Activated T-helper 9 cell treated with anti-CD3 and anti-CD28 coated beads, Interleukin-2, amount 50 U/mL, for 16 hours (primary cell): ENCODE measurements at places on chromosomes 3 and 15.

DNA sequence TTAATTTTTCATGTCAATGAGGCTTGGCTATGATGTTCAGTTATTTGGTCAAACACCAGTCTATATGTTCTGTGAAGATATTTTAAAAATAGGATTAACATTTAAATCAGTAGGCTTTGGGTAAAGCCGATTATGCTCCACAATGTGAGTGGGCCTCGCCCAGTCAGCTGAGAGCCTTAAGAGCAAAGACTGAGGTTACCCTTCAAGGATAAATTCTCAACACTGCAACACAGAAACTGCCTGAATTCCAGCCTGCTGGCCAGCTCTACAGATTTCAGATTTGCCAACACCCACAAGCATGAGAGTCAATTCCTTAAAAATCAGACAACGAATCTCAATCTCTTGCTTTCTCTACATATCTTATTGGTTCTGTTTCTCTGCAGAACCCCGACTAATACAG lies 188.3 kb downstream of the PLCH1 start:
- no peak for DNase-seq

- DNase-seq: no peak
These were observed 66.9 kb downstream of the CEP63 start for GRCh38 chr3:134552784-134553183.

DNA sequence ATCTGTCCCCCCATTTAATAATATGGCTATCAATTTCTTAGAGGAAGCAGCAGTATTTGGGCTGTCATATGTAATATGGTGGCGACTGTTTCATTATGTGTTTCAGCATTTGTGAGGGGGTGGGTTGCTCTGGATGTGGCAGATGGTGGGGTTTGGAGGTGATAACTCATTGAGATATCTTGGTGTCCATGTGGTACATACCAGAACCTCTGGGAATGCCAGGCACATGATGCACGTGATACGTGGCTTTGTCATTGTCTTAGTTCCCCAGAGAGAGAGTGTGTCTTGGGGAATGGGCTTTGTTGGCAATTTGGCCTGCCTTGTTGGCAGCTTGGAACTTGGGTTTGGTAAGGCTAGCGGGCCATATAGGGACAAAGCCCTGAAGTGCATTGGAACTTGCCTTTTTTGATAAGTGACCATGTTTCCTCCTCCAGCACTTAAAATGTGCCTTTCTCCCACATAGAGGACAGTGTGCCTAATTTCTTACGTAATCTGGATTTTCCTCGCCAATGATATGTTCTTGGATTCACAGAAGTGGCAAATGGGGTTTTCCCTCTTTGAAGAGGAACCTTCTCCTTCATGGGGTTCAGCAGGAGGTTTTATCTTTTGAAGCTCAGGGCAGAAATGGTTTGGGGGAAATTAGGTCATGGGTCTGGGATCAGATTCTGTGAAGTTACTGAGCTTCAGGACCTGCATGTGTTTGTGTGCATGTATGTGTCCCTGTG lies 79.5 kb downstream of the DNASE1L3 start:
- DNase-seq: no peak

GRCh38 chr3:144815655-144816054 lies 844.0 kb downstream of the DIPK2A start:
- no peak for DNase-seq

DNA sequence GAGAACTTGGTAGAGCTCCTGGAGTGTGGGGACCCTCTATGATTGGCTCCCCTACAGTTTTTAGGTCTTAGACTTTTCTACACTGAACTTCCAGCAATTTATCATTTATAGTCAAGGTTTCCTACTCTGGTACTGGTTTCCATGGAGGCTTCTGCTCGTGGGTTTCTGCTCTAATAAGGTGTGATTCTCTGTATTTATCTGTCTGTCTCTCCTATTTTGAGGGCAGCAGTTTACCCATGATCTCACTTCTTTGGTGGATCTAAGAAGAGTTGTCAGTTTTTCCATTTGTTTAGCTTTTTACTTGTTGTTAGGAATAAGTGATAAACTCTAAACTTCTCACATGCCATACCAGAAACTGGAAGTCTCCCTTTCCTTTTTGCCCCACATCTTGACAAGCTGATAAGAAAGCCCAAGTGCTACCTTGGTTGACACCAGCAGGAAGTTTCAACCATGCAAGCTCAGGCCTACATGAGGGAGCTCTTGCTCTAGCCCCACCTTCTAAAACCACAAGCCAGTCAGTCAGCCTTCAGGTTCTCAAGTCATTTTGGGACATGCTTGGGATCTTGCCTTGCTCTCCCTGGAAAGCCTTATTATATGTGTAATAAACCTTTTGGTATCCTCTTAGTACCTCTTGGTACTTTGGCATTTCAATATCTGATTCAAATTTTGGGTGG lies 10.0 kb downstream of the TIMMDC1 start:
- DNase-seq: no peak

DNA sequence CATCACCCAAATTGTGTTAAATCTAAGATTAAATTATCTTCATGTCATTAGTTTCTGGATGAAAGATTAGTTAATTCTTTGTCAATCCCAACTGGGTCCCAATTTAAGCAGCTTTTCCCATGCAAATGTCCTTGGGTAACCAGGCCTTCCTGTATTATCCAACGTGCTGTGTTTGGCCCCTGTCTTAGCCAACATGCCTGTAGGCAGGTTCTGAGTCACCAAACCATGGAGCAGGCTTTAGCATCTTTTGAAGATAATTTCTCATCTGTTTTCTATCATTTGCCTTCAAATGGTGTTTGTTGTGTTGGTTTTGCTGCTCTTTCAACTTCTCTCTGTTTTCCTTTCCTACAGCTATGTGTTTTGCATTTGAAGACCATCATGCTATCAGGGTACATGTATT lies 216.2 kb downstream of the ITPR1 start:
- DNase-seq: no peak

- no peak for DNase-seq
These were observed 104.4 kb downstream of the DNAJB8 start for GRCh38 chr3:128362026-128362965.

DNA sequence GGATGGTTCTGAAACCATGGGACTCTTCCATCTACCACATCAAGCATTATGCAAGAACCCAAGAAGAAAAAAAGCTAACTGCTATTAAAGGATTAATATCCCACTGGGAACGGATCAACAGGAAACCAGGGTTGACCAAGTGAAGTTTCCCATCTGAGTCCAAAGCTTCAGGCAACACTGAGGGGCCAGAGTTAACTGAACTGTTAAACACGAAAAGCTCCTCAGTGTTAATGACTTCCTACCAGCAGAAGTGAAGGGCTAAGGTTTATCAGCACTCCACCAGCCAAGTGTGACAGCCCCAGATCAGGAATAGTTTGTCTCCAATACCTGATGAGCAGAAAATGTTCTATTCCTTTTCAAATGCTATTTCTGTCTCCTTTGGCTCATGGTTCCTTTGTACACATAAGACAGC lies 36.7 kb downstream of the PTPN9 start:
- DNase-seq: no peak

DNA sequence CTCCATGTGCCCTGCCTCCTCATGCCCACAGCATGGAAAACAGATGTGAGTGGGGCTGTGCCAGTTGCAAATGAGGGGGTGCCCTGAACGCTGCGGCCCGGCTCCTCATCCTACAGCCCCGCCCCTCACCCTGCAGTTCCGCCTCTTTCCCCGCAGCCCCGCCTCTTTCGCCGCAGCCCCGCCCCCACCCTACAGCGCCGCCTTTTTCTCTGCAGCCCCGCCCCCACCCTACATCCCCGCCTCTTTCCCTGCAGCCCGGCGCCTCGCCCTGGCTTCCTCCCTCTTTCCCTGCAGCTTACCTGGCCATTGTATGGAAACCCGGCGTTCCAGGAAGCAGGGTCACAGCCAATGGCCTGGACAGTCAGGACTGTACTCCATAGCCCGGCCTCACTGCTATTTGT lies 284.9 kb downstream of the TLE3 start:
- DNase-seq: no peak

GRCh38 chr3:149701206-149701976 lies 43.6 kb upstream of the WWTR1 start:
- no peak for DNase-seq

DNA sequence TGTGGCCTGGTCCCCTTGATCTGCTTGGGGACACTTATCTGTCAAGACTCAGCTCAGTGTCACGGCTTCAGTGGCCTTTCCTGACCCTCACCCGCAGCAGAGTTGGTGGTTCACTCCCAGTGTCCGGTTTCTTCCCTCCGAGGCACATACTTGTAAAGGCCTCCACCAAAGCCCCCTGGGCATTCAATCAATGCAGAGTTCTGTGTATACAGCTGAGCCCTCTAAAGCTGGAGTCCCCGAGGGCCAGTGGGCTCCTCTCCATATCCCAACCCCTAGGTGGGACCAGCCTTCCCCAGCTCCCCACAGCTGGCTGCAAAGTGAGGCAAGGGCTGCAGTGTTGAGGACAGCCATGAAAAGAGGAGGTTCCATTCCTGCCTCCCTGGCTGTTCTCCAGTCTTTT lies 70.9 kb upstream of the RGMA start:
- DNase-seq: no peak

- DNase-seq: no peak
These were observed 1273.9 kb downstream of the OTOL1 start for GRCh38 chr3:162770551-162770950.

- DNase-seq: peak; percentile 24
These were observed 70.5 kb upstream of the XCR1 start for GRCh38 chr3:46097691-46098241.

- DNase-seq: no peak
These were observed 940.9 kb downstream of the OTOL1 start for GRCh38 chr3:162437480-162437879.

- no peak for DNase-seq
These were observed 15.6 kb downstream of the FRMD4B start for GRCh38 chr3:69370156-69370883.

DNA sequence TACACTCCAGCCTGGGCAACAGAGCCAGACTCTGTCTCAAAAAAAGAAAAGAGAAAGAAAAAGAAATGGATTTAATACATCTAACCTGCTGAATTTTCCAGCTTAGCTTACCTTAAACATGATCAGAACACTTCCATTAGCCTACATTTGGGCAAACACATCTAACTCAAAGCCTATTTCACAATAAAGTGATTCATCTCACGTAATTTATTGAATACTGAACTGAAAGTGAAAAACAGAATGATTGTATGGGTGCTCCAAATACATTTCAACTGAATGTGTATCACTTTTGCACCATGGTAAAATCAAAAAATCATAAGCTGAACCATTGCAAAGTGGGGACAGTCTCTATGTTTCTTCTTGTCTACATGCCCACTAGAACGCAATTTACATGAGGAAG lies 9.0 kb downstream of the PIK3R4 start:
- no peak for DNase-seq

DNA sequence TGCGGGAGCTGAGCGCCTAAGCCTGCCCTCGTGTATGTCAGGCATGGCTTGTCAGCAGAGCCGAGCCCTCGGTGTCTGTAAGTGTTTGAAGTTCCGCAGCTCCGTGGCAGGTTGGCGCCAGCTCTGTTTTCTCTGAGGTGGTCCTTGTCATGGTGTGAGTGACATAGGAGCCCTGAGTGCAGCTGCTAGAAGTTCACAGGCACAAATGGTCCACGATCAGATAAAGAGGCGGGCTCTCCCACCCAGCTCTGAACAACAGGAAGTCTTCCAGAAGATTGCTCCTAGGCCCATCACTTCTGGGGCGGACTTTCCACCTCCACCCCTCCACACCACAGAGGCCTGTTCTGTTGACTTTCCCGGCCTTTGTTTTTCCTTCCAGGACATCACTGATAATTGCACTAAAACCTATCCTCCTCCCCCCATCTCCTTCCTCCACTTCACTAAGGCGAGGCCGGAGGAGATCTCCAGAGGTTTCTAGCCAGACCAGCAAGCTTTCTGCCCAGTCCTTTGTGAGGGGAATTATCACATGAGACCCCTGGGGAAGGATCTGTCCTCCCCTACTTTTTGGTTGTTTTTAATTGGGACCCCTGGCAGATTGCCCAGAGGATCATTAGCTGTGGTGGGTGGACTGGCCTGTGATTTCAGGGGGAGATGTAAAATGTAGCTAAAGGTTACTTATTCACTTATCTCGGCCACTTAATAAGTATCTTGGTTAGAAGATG lies 19.9 kb downstream of the ITPR1 start:
- no peak for DNase-seq

- DNase-seq: no peak
These were observed 124.6 kb downstream of the CBLB start for GRCh38 chr3:105744202-105744601.

GRCh38 chr3:97417-98258 lies 98.9 kb upstream of the CHL1 start:
- no peak for DNase-seq

DNA sequence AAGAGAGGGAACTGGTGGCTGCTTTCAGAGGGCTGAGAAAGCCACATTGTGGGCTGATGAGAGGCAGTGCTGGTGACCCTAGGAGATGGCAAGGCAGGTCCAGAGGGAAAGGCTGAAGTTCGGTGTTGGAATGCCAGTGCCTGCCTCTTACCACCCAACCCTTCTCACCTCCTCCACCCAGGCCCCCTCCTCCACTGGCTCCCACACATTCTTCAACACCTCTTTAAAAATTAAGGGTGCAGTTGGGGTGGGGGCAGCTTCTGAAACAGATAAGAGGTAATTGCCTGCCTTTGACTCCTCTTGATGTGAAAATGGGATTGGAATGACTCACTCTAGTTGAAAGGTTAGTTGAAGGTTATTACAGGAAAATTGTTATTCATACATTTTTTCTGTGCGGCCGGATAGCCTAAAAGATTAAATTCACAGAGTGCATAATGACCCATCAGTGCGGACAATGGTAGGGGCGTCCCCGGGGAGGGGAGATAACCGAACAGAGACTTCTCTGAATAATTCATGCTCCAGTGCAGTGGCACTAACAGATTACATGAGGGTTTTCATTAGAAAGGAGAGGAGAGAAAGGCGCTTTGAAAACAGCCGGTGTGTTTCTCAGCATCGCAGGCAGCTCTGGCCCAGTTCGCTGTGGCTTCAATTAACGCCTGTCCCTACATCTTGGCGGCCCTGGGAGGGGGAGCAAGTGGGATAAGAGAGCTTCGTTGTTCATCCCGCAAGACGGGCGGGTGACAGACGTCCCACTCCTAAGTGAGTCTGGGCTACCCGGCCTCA lies 212.4 kb downstream of the TLE3 start:
- DNase-seq: no peak

GRCh38 chr3:36876181-36876936 lies 68.5 kb downstream of the TRANK1 start:
- DNase-seq: no peak

DNA sequence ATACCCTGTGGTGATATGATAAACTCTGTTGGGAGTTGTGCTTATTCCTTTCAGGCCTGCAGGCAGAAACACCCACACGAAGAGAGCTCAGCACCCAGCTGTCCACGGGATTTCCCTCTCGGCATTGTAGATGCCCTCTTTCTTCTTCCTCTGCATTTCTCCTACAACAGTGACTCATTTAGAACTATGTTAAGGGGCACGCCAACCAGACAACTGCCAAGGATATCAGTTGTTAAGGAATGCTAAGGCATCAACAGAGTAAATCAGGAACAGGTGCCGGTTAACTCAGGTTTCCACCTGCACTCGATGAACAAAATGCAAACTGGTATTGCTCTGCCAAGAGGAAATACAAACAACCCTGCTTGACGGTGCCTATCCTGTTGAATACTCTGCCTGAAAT lies 270.0 kb upstream of the PEX5L start:
- no peak for DNase-seq

DNA sequence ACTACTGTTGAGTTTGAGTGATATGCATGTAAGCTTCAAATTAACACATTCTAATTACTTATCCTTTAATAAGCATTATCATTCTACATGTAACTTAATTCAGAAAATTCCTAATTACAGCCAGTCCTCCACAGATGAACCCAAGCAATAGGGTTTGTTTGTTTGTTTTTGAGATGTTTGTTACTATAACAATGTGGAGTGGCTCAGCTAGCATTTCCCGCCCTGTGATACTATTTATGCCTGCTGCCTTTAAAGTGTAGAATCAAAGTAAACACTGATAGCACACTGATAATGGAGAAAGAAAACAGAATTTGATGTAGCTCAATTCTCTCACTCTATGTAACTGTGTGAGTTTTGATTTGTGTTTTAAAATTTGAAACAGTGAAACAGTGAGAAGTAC lies 105.1 kb upstream of the IGF1R start:
- DNase-seq: no peak
